ENCODE measurements at places on chromosomes 2 and 18.

DNA sequence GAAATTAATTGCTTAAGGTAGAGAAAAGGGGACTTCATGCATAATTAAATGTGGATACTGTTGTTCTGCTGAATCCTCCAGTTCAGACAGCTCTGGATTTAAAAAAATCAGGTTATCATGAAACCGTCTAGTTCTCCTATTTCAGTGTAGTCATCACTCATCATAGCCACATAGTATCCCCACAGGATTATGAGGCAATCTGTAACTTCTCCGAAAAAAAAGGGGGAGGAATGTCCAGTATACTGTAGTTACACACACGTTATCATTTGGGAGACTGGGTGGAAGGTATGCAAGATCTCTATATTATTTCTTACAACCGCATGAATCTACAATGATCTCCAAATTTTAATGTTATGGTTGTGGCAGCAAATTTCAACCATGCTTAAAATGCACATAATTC is 114.0 kb downstream of the HIBCH start:
- DNase-seq = no peak

GRCh38 chr2:73451263-73451972 is 65.8 kb downstream of the ALMS1 start:
- peak; percentile 2 for DNase-seq

GRCh38 chr18:73827801-73828200 is 319.8 kb downstream of the FBXO15 start:
- no peak for DNase-seq

DNA sequence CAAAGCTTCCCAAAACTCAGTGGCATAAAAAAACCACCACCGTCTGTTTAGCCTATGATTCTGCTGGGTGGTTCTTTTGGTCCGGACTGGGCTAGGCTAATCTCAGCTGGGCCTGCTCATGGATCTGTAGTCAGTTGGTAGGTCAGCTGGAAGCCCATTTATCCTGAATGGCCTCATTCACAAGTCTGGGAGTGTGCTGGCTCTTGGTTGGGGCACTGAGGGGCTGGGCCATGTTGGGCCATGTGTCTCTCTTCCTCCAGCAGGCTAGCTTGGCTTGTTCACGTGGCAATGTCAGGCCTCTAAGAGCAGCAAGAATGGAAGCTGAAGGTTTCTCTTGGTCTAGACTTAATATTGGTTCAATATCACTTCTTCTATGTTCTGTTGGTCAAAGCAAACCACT is 95.7 kb upstream of the HS6ST1 start:
- DNase-seq = no peak

DNA sequence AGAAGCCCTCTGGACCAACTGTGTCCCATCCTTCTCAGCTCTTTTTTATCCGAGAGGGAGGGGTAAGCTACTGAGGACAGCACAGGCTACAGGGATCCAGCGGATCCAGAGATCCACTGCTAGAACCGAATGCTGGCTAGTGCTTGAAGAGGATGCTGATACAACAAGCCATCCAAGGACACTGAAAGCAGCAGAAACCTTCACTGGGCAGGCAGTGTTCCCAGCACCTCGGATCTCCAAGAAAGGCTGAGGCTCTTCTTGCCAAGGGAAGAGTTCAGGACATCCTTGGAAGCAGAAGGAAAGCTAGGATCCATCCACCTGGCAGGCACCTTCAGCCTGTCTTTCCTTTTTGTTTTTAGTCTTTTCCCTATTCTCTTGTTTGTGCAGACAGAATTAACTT is 13.2 kb upstream of the FHOD3 start:
- DNase-seq = no peak

- DNase-seq = no peak
Measured at GRCh38 chr2:45754131-45755010, 102.9 kb downstream of the PRKCE start.

GRCh38 chr2:226773291-226773690 is 26.3 kb downstream of the IRS1 start:
- no peak for DNase-seq

DNA sequence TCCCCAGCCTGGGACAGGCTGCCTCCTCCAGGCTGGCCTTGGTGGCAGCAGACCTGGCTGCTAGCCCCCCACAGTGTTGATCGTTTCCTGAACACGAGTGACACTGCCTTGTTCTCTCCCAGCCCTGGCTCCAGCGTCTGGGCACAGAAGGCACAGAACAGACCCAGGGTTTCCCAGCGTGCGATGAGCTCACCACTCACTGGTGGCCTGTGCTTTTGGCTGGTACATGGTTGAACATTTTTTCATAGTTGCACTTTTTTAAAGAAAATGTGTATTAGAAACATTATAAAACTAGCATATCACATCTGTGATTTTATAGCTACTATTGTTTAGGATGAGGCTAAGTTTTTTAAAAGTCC is 40.9 kb downstream of the SCTR start:
- DNase-seq = no peak

- no peak for DNase-seq
Measured at GRCh38 chr2:9330612-9331270, 92.6 kb downstream of the ITGB1BP1 start.

GRCh38 chr2:75303227-75303626 is 103.9 kb upstream of the TACR1 start:
- DNase-seq = no peak

- DNase-seq = no peak
Measured at GRCh38 chr2:168158586-168158985, 88.8 kb downstream of the STK39 start.

DNA sequence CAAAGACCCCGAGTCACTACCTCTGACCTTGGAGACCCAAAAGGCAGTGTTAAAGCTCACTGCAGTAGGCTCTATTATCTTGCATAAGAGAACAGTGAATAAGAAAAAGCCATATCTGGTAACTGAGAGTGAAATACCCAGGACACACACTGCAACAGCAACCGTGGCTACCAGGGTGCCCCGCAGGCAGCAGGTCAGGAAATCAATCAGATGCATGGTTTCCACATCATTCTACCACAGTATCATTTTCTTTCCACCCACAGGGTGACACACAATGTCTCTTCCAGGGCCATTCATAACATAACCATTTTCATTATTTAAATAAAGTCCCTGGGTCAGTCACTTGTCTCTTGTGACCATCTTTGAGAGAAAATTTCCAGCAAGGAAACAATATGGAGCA is 131.3 kb downstream of the CCBE1 start:
- DNase-seq = no peak

- peak; percentile 88 for DNase-seq
Measured at GRCh38 chr18:79951545-79952455, at the start of gene SLC66A2. Gene SLC66A2 (minus strand): TSS chr18:79951653. CDS start chr18:79950926, 727 bp downstream.

GRCh38 chr2:40725950-40726349 is 274.1 kb upstream of the SLC8A1 start:
- DNase-seq = no peak

- no peak for DNase-seq
Measured at GRCh38 chr2:226411205-226411604, 388.4 kb downstream of the IRS1 start.

- no peak for DNase-seq
Measured at GRCh38 chr2:9641641-9642040, 10.8 kb upstream of the YWHAQ start.

DNA sequence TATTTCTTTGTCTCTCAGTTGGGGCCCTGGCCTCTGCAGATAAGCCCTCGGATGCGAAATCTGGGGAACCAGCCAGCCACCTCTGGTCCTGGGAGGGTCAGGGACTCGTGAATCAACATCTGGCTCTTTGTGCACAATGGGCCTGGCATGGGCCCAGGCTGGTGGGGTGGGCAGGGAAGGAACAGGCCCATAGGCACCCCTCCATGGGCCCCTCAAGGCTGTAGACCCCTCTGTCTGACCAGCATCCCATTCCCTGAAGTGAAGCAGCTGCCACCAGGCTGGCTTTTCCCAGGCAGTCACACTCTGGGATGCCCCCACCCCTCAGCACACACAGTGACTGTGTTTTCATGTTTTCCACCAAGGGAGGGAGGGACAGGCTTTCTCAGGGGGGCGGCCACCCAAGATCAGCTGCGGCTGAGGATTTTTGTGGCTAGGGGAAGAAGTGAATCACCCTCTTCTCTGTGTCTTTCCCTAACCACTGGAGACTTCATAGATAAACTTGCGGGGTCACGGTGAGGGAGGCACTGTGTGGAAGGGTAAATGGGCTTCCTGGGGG is 166.0 kb downstream of the AGAP1 start:
- DNase-seq = no peak

GRCh38 chr2:118672571-118673158 is 174.8 kb downstream of the EN1 start:
- DNase-seq = no peak

GRCh38 chr18:70448588-70448987 is 159.7 kb downstream of the SOCS6 start:
- DNase-seq = no peak

DNA sequence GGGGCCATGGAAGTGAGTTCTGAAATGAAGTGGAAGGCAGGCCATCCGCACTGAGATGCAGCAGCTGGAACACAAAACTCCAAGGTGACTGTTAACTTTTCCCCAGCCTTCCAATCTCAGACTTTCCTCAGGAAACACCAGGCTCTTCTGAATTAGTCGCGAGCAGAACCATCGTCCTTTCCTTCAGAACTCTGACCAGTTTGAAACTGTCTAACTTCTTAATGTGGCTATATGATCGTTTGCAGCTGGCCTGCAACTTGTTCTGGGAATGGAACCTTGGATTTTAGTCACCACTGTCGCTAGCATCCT is 620 bp upstream of the RPL37A start:
- DNase-seq = no peak

DNA sequence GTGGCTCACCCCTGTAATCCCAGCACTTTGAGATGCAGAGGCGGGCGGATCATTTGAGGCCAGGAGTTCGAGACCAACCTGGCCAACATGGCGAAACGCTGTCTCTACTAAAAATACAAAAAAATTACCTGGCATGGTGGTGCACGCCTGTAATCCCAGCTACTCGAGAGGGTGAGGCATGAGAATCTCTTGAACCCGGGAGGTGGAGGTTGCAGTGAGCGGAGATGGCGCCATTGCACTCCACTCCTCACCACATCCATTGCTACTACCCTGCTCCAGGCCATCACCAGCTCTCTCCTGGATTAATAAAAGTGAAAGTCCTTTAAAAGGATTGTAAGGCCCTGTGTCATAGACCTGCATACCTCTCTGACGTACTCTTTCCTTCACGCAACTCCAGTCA is 1.2 kb downstream of the RMP24 start:
- DNase-seq = no peak

DNA sequence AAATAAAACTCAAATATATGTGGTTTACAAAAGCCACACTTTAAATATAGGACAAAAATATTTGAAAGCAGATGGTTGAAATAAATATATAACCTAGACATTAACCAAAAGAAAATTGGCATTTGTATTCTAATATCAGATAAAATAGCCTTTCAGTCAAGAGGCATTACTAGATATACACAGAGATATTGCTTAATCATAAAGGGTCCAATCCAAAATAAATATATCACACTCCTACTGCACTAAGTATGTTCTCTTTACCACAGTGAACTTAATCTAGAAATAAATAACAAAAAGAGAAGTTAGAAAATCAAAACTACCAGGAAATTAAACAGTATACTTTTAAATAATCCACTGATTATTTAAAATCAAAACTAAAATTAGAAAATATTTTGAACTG is 34.2 kb upstream of the KCNJ3 start:
- no peak for DNase-seq

DNA sequence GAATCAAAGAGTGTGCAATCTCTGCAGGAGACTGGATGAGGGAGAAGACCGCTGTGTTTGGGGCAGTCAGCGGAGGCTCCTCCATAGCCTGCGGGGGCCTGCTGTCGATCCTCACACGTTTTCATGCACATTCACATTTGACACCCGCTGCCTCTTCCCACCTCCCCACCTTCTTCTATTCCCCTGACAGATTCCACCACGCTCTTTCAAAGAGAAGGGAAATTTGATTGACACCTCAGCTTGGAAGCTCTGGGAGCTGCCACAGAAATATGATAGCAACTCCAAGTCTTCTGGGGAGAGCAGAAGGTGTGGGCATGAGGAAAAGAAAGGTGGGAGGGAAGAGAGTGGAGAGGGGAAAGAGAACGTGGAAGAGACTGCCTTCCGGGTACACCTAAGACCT is 87.5 kb downstream of the BOD1L2 start:
- DNase-seq = no peak

- no peak for DNase-seq
Measured at GRCh38 chr2:167048829-167049228, 160.5 kb downstream of the XIRP2 start.

DNA sequence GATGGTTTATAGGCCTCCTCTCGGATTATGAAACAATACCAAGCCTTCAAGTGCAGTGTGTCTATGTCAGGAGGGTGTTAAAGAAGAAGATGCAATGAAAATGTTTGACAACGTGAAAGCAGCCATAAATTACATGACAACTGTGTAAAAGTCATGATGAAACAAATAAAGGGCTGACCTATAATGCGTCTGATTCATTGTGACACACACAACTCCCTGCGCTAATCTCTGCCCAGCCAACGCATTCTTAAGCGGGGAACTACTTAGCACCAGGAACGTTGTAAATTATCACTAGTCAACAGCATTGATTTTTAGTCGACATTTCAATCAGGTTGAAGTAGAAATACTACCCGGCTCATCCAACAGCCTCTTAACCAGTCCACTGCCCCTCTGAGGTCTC is 26.8 kb downstream of the BCL11A start:
- no peak for DNase-seq

DNA sequence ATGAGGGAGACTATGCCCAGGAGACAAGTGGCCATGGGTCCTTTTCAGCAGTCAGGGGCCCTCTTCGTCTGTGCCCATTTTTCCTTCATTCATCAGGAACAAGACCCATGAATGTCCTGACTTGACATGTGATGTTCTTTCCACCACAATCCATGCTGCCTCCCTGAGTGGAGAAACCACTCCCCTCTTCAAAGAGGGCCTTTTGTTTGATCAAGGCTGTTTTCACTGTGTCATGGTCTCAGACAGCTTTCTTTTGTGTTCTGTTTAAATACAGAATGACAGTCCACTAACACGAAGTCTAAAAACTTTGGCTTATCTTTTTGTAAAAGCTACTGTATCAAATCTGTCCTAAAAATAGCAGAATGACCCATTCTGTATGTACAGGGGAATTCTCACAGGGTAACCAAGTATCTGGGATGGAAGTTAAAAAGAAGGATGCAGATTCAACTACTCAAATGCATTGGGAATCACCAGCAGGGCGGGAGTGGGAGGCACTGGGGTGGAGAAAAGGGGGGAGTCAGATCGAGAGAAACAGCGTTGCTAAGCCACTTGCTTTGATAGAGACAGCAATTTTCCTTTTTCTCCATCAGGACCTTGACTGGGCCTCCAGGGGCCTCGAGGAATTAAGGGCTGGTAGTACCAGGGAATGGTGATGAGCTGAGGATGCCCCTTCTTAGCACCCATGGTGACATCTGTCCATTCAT is 13.9 kb downstream of the LRP2 start:
- DNase-seq = no peak

GRCh38 chr2:53475321-53475720 is 292.3 kb upstream of the CHAC2 start:
- DNase-seq = no peak

- DNase-seq = no peak
Measured at GRCh38 chr2:95079199-95079683, 42.4 kb downstream of the MRPS5 start.

GRCh38 chr18:78619854-78620253 is 359.8 kb upstream of the SALL3 start:
- DNase-seq = no peak

GRCh38 chr18:67509741-67510391 is 6.7 kb downstream of the DSEL start:
- no peak for DNase-seq
